ENCODE measurements at places on chromosomes 1 and 21.

GRCh38 chr1:211485480-211485857 lies 6.5 kb downstream of the RD3 start:
- H3K27ac ChIP-seq: no peak overlapping the region
- DNase-seq: no peak
- H3K4me3 ChIP-seq: no peak overlapping the region
- no peaks in the 10 kb centered on the region for H3K27me3 ChIP-seq
- H3K36me3 ChIP-seq: no peaks in the 10 kb centered on the region

DNA sequence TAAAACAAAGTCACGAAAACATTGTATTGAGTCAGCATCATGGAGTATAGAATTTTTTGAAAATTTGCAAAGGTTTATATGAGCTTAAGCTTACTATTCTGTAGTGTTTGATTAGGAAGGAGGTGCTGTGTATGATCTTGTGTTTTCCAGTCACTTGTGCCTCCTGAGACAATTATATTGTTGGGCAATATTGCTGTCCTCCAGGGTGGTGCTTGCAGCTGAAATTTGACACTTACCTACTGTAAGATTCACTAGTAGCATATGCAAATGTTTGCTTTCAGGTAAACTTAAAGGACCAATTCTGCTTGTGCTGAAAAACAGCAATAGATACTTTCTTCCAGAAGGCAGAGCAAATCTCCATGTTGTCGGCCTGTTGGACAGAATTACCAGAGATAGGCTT lies 268.0 kb downstream of the TGFB2 start:
- H3K36me3 ChIP-seq: no peaks in the 10 kb centered on the region
- H3K4me1 ChIP-seq: no peaks in the 10 kb centered on the region
- no peaks in the 10 kb centered on the region for H3K27me3 ChIP-seq
- no peak overlapping the region for H3K27ac ChIP-seq

GRCh38 chr1:818618-819291 lies 105.0 kb upstream of the SAMD11 start:
- H3K27ac ChIP-seq: no peak overlapping the region
- no peaks in the 10 kb centered on the region for H3K36me3 ChIP-seq
- H3K4me1 ChIP-seq: no peaks in the 10 kb centered on the region
- DNase-seq: no peak

GRCh38 chr21:41613533-41613909 lies 105.6 kb upstream of the TMPRSS2 start:
- H3K36me3 ChIP-seq: no peaks in the 10 kb centered on the region
- H3K4me3 ChIP-seq: no peak overlapping the region
- no peaks in the 10 kb centered on the region for H3K4me1 ChIP-seq
- no peak overlapping the region for H3K27ac ChIP-seq

DNA sequence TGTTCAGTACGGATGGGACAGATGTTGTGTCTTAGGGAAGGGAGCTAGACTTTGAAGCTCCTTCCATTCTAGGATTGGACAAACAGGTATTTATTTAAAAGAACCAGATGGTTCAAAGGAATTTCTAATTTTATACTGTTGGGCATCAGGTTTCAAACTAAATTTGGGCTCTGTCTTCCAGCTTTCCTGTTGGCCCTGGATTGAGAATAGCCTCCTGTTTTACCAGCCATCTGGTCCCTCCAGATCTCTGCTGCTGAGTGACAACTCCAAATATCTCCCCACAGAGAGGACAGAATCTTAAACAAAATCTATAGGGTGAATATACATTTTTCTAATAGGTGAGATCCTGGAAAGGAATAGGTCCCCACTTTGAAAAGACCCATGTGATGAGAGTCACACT lies 52.5 kb upstream of the CNIH3 start:
- H3K27ac ChIP-seq: no peak overlapping the region
- no peaks in the 10 kb centered on the region for H3K4me1 ChIP-seq
- no peaks in the 10 kb centered on the region for H3K27me3 ChIP-seq
- no peak for DNase-seq
- no peak overlapping the region for H3K4me3 ChIP-seq
- no peaks in the 10 kb centered on the region for H3K36me3 ChIP-seq

GRCh38 chr21:18771845-18772380 lies 368.3 kb upstream of the TMPRSS15 start:
- no peak overlapping the region for H3K27ac ChIP-seq
- H3K27me3 ChIP-seq: no peaks in the 10 kb centered on the region
- no peaks in the 10 kb centered on the region for H3K4me1 ChIP-seq
- no peak for DNase-seq
- H3K36me3 ChIP-seq: no peaks in the 10 kb centered on the region

DNA sequence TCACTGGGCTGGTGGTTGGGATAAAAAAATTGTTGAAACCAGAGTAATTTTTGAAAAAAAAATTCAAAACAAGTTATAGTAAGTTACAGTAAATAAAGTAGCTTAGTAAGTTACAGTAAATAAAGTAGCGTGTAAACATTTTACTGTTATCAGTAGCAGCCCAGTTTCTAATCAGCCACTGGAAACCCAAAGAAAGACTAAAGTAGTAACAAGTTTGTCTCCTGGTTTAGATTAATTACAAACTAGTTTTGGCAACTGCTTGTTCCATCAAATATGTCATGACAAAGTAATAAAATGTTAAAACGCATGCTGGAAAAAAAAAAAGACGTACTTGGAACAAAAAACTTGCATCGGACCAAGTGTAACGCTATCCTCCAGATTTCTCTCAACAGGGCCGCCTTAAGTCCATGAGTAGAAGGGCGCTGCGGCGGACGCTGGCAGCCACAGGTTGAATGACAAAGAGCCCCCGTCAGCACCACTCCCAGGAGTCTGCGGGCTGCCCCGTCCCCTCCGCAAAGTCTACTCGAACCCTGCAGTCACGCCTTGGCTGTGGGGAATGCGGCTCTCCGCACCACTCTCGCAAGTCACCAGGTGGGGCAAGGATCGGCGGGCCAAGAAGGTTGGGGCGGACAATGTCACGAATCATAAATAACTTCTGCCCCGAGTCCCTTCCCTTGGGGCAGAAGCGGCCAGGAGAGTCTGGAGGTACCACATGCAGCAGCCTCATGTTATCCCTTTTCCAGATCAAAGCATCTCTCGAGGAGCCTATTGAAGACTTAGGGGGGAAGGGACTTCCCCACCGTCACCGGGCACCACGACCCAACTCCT lies 837 bp downstream of the SLC16A1 start:
- H3K27ac ChIP-seq: peak overlapping the region; percentile 92
- peak overlapping the region; percentile 76 for H3K4me3 ChIP-seq
- no peaks in the 10 kb centered on the region for H3K27me3 ChIP-seq
- peaks cover 26% of the 10 kb centered on the region for H3K4me1 ChIP-seq
- H3K36me3 ChIP-seq: no peaks in the 10 kb centered on the region

GRCh38 chr21:37758982-37759381 lies 157.3 kb downstream of the KCNJ6 start:
- H3K27me3 ChIP-seq: no peaks in the 10 kb centered on the region
- no peak overlapping the region for H3K27ac ChIP-seq
- no peak for DNase-seq
- no peak overlapping the region for H3K4me3 ChIP-seq
- no peaks in the 10 kb centered on the region for H3K36me3 ChIP-seq

GRCh38 chr1:40879482-40880175 lies 17.5 kb upstream of the CITED4 start:
- no peak overlapping the region for H3K27ac ChIP-seq
- no peaks in the 10 kb centered on the region for H3K36me3 ChIP-seq
- H3K4me3 ChIP-seq: no peak overlapping the region
- H3K27me3 ChIP-seq: no peaks in the 10 kb centered on the region
- H3K4me1 ChIP-seq: peaks cover 14% of the 10 kb centered on the region

DNA sequence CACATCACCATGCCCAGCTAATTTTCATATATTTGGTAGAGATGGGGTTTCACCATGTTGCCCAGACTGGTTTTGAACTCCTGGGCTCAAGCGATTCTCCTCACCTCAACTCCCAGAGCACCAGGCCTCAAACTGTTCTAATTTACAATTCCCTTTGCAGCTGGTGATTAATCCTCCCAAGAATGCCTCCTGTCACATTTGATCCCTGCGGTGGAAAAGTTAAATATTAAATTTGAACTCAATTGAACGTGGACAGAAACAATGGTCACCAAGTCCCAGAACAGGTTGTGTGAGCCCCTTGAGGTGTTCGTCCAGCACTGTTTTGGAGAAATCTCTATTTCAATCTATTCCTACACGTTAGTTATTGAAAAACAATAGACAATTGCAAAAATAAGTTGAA lies 2.0 kb upstream of the ANKRD35 start:
- no peak overlapping the region for H3K27ac ChIP-seq
- no peak overlapping the region for H3K4me3 ChIP-seq
- H3K27me3 ChIP-seq: peaks cover 18% of the 10 kb centered on the region

GRCh38 chr1:235939480-235939775 lies 72.7 kb upstream of the LYST start:
- H3K27ac ChIP-seq: no peak overlapping the region
- no peaks in the 10 kb centered on the region for H3K36me3 ChIP-seq
- peaks cover 15% of the 10 kb centered on the region for H3K4me1 ChIP-seq
- no peak for DNase-seq

DNA sequence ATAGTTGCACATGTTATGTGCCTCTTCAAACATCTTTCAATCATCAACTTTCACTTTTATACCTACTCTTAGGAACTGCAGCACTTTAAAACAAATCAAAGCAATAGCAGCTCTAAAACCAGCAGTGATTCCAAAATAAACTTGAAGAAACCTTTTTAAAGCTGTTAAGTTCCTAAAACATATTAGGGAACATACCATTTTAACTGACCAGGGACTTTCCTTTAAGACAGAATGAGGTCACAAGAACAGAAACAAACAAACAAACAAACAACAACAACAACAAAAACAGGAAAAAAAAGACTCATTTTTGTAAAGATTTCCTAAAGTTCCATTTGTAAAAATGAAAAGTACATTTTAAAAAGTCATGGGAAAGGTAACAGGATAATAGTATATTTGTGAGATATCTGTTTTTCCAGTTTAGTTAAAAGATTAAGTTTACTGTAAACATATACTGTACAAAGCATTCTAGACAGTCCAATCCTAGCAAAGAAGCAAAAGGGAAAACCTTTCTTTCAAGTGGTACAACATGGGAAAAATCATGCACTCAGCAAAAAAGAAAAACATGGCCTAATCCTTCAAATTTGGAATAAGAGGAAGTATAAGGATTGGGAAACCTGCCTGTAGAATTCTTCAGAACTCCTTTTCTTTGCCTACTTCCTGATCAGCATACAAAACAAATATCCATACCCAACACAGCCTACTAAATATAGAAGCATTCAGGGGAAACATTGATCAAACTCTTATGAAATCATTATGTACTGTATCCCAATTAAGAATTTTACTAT lies 45.5 kb downstream of the EPS15 start:
- no peaks in the 10 kb centered on the region for H3K4me1 ChIP-seq
- no peak overlapping the region for H3K4me3 ChIP-seq
- H3K27ac ChIP-seq: no peak overlapping the region
- H3K27me3 ChIP-seq: no peaks in the 10 kb centered on the region
- H3K36me3 ChIP-seq: peaks cover 10% of the 10 kb centered on the region
- DNase-seq: no peak

DNA sequence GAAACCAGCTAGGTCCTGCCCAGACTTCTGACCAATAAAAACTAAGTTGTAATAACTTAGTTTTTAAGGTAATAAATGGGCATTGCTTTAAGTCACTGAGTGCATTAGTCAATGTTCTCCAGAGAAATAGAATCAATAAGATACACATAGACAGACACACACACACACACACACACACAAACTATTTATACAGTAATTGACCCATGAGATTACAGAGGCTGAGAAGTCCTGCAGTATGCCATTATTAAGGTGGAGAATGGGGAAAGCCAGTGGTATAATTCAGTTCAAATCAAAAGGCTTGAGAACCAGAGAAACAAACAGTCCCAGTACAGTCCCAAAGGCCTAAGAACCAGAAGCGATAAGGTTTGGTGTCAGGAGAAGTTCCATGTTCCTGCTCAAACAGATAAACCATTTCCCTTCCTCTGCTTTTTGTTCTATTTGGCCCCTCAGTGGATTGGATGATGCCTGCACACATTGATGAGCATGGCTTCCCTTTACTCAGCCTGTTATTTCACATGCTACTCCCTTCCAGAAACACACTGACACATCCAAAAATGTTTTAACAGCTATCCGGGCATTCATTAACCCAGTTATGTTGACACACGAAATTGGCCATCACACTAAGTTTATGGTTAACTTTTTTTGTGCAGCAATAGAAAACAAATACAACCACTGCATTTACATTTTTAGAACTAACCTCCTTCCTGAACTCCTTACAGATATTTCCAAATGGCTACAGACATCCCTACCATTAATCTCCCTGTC lies 828.2 kb upstream of the NCAM2 start:
- H3K36me3 ChIP-seq: no peaks in the 10 kb centered on the region
- H3K27ac ChIP-seq: no peak overlapping the region
- H3K4me3 ChIP-seq: no peak overlapping the region
- no peak for DNase-seq
- no peaks in the 10 kb centered on the region for H3K27me3 ChIP-seq
- no peaks in the 10 kb centered on the region for H3K4me1 ChIP-seq

- H3K36me3 ChIP-seq: no peaks in the 10 kb centered on the region
- H3K4me1 ChIP-seq: no peaks in the 10 kb centered on the region
- no peaks in the 10 kb centered on the region for H3K27me3 ChIP-seq
- H3K4me3 ChIP-seq: no peak overlapping the region
Measured at GRCh38 chr1:48556186-48556850, 84.3 kb upstream of the SPATA6 start.
